Progenitor cell of endocrine pancreas (in vitro differentiated cells): ENCODE measurements at places on chromosomes 7 and 10.

GRCh38 chr7:155941688-155942087 is 129.4 kb upstream of the SHH start:
- DNase-seq = no peak

DNA sequence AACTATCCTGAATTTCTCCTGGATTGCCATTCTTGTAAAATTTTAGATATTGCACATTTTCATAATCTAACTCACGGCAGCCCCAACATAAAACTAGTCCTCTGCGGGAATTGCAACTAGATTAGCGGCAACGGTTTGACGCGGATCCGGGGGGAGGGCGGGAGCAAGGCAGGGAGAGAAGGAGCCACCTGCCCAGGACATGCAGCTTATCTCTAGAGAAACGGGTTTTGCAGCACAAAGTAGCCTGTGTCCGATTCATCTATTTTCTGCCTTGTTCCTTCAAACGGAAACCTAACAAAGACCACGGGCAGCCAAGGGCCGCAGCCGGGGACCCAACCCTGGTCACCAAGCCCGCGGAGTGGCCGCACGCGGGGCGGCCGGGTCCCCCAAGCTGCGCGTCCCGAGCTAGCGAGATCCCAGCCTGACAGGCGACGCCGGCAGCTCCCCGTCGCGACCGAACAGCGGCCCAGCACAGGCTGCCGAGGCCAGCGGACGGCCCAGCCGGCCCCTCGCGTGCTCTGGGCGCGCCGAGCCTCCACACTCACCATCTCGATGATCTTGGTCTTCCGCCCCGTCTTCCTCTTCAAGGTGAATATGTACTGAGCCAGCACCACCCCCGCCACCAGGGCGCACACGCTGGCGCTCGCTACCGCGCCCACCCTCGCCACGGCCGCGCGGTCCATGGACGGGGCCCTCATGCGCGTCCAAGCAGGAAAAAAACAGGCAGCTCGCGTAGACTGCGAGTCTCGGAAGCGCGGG is at the start of gene NT5C3A:
NT5C3A (minus strand) TSS at position 754 of the 759 bp plus-strand sequence; CDS start at position 683, 71 bp downstream.
- DNase-seq = peak; percentile 47

- no peak for DNase-seq
These were observed 28.7 kb downstream of the GIMAP8 start for GRCh38 chr7:150479023-150479716.

GRCh38 chr7:118281196-118281595 is 56.7 kb downstream of the ANKRD7 start:
- no peak for DNase-seq

DNA sequence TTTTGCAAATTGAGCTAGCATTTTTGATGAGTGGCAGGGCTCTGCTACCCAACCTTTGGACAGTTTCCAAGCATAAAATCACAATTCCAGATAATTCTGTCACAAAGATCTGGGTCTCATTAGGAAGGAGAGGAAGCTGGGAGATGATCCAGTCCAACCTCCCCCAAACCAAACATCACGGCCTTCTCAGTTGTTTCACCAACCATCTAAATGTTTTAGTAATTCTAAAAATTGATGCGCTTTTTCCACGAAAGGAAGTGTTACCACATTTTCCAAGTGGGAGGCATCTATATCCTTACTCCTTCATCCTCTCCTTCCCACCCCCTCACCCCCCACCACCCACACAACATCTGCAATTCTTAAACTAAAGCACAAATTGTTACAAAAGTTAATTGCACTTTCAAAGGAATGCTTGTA is 108.3 kb downstream of the EGFR start:
- DNase-seq = no peak

- no peak for DNase-seq
These were observed 50.3 kb downstream of the SRRM3 start for GRCh38 chr7:76252021-76252420.

DNA sequence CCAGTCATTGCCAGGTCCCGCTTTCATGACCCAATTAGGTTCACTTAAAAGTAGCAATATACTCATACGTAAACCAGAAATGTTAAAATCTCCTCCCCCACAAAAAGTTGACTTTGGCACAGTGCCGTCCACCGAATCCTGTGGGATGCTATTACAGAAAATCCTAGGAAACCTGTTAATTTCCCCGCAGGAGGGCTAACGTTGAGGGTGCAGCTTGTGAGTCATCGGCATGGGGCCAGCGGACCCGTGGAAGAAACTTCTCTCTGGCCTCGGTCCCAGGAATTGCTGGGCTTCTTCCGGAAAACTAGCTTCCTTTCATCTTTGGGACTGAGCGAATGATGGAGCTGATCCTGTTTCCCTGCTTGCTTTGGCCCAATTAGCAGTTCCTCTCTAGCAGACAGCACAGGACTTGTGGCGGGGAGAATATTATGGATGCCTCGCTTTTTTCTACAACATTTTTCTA is 13.5 kb downstream of the CRYGN start:
- DNase-seq = no peak

DNA sequence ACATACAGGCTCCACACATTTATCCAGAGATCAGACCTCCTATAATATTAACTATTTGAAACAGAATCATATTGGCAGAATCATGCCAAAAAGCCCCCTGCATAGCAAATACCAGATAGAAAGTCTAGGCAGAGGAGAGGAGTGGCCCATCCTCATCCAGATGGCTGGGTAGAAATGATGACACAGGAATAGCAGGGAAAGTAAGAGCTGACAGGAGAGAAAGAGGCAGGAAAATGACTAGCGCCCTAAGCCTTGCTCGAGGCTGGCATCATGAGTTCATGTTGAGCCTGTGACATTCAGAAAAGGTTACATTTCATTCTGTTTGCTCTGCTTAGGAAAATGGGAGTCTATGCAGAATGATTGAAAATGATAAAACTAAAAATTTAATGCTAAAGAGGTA is 27.6 kb downstream of the WIPF3 start:
- no peak for DNase-seq

DNA sequence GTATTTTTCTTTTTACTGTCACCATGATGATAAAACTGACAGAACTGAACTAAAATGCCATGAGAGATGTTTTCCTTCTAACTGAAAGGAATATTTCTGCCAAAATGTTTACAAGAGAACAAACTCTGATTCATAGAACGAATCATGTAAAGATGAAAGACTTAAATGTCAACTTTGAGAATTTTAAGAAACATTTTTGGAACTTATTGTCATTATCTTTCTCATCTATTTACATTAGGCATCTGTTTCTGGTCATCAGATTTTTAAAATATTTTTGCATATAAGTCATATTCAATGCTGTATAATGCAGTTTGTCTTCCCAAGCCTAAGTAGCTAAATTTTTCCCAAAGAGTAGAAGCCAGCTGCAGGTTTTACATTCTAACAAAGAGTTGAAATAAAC is 358.5 kb downstream of the TFEC start:
- no peak for DNase-seq

GRCh38 chr7:47153058-47153457 is 428.9 kb downstream of the TNS3 start:
- DNase-seq = no peak

- DNase-seq = no peak
These were observed 104.4 kb upstream of the MACROH2A2 start for GRCh38 chr10:69948261-69948660.

GRCh38 chr10:22925088-22925487 is 2.8 kb upstream of the ARMC3 start:
- no peak for DNase-seq

DNA sequence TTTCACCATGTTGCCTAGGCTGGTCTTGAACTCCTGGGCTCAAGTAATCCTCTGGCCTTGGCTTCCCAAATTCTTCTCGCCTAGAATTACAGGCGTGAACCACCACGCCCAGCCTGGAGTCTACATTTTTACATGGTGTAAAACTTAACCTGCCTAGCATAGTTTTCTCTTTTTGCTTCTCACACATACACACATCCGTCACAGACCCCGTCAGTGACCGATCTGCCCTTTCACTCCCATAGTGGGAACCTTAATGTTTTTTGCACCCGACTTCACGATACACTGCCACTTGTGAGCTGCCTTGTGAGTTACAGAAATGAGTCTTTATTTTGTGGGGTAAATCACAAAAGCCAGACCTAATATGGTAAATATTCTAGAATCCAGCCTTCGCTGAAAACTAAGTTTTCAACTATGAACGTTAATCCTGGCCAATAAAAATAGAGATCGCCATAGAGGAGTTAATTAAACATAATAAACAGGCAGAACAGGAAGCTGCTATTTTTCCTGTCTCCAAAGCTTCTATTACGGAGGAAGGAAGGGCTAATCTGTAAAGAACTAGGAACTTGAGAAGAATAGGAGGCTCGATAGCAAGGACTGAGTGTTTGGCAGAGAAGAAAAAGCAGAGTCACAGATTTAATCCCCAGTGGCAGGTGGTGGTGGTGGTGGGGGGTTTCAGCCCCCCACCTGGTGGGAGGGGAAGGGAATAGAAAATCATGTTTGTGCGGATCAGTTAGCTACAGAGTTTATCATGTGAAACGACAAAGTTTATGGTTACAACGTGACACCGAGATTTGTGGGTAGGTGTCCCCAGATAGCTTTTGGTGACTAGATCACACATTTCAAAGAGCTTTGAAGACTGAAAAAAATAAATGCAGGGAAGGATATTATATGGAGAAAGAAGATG is 14.7 kb upstream of the FAM171A1 start:
- no peak for DNase-seq

DNA sequence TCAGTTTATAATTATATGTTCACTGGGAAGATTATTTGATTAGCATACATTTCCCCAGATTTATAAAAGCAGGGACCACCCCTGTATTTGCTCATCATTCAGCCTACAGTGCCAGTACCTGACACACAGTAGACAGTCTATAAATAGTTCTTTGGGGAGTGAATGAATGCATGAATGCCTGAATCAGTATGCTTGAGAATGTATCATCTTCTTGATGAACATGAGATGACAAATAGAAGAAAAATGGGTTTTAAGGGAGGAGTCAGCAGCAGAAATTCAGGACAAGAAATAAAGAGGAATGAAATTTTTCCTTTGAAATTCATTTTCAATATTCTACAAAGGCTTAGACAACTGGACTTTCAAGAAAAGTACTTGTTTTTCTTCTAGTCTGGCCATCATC is 295.8 kb upstream of the LRRTM3 start:
- no peak for DNase-seq

- DNase-seq = no peak
These were observed 84.8 kb upstream of the PHF14 start for GRCh38 chr7:10888861-10889260.

DNA sequence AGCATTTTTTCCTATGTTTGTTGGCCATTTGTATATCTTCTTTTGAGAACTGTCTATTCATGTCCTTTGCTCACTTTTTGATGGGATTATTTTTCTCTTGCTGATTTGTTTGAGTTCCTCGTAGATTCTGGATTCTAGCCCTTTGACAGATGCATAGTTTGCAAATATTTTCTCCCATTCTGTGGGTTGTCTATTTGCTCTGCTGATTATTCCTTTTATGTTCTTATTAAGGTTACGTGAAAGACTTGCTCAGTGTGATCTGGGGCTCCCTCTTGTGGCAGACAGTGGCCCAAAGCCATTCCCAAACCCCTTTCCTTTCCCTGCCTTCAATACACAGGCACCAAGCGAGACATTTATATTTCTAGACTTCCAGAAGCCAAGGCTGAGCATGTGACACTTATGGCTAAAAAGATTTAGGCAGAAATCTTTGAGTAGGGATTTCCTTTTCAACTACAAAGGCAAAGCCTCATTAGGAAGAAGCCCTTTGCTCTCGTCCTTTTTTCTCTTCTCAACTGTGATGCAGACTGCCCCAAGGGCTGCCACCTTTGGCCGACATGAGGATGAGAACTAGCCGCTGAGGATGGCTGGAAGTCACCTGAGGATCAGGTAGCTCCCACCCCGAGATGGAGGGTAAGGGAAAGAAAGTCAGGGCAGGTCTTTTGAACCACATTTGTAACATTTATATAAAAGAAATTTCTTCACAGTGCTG is 23.6 kb downstream of the ST8SIA6 start:
- peak; percentile 37 for DNase-seq

DNA sequence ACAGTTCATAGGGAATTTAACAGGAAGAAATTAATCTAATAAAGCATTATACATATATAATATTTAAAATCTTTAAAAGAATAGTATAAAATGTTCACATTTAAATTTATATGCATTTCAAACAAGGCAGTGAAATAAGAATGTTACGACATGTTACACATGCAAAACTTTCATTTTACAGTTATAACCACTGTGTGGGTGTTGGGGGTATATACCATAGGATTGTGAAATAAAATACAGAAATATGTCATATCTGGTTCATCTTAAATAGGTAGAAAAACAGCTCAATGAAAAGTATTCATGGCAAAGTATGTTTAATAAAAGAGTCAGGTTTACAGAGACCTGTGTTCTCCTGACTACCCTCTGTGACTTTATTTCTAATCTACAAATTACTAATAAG is 45.6 kb downstream of the CHCHD3 start:
- no peak for DNase-seq
